ENCODE measurements at places on chromosomes 3 and 15. TPM values are rescaled to one million over a fixed set of nuclear protein-coding genes. Genes with fewer than 3 reads are reported as not detected.

GRCh38 chr15:26670116-26670515, 102.8 kb downstream of the GABRB3 start:
- no peak for DNase-seq

- no peak for DNase-seq
These were observed 78.7 kb upstream of the TSC22D2 start for GRCh38 chr3:150329408-150329807.

- no peak for DNase-seq
These were observed 45.0 kb downstream of the TIGIT start for GRCh38 chr3:114338651-114339357.

ACTC1 gene
- total RNA-seq, result 40.5 TPM

MME gene
- total RNA-seq, result 111 TPM

DNA sequence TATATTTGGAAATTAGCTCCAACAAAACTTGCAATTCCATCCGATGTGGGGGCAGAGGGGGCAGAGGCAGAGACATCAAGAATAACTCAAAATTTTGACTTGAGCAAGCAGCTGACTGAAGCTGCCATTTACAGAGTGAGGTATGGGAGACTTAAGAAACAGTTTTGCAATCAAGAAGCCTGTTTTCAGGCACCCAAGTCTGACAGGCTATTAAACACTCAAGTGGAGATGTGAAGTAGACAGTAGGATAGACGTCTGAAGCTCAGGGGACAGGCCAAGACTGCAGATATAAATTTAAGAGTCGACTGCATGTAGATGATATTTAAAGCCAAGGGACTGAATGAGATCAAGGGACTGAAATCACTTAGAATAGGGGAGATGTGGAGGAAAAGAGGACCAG, 9.9 kb upstream of the SH3BP5 start:
- no peak for DNase-seq

GRCh38 chr15:38369936-38370478, 83.9 kb upstream of the FAM98B start:
- DNase-seq, result no peak

ACSBG1 gene
- total RNA-seq, result 0.83 TPM

GPR149 gene
- not detected for total RNA-seq

DNA sequence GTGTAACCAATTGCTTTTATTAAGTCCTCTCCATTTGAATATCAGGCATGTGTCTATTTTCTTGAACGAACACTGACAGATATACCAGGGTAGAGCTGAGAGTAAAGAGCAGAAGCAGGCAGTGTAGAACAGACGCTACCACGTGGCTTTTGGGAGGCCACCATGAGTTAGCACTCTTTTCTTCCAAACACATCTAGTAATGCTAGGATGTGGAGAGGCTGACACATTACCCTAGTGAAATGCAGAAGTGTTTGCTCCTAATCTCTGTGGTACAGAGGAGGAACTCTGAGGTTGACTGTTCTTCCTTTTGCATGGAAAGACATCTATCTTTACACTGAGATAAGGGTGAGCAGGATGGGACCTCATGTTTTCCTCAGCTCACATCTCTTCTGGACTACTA, 216.3 kb downstream of the SATB1 start:
- DNase-seq, result no peak

DNA sequence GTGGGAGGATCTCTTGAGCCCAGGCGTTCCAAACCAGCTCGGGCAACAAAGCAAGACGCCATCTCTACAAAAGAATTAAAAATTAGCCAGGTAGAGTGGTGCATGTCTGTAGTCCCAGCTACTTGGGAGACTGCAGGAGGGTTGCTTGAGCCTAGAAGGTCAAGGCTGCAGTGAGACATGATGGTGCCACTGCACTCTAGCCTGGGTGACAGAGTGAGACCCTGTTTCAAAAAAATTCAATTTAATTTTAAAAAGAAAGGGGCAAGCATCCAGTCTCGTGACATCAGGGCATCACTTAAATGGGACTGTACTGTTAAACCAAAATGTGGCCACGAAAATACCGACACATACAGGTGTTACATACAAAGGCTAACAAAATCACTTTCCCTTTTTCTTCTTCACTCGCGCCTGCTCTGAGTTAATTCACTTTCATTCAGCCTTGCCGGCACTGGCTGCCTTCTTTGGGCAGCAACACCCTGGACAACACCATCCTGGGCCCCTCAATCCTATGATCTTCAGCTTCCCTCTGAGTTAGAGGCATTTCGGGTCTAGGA, 121.7 kb downstream of the LIPC start:
- DNase-seq, result no peak

SQOR gene
- total RNA-seq, result 29.4 TPM

NEO1 gene
- 92.8 TPM for total RNA-seq

- no peak for DNase-seq
These were observed 1030.5 kb downstream of the FHIT start for GRCh38 chr3:60220768-60221167.

SNTN gene
- total RNA-seq, result not detected

ITGA11 gene
- total RNA-seq, result 2.6 TPM

MORC1 gene
- not detected for total RNA-seq

TEX55 gene
- total RNA-seq, result not detected

DNA sequence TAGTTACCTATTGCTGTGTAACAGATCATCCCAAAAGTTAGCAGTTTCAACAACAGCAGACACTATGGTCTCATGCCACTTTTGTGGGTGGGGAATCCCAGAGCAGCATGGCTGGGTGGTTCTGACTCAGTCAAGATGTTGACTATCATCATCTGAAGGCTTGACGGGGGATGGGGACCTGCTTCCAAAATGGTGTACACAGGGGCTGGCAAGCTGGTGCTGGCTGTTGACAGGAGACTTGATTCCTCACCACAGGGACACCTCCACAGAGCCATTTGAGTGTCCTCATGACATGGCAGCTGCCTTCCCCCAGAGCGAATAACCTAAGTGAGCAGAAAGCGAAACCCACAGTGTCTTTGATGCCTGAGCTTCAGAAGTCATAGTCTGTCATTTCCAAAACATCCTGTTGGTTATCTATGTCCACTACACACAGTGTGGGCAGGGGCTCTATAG, 19.1 kb downstream of the DNAJB8 start:
- DNase-seq, result no peak

CLK3 gene
- 95.0 TPM for total RNA-seq

DNA sequence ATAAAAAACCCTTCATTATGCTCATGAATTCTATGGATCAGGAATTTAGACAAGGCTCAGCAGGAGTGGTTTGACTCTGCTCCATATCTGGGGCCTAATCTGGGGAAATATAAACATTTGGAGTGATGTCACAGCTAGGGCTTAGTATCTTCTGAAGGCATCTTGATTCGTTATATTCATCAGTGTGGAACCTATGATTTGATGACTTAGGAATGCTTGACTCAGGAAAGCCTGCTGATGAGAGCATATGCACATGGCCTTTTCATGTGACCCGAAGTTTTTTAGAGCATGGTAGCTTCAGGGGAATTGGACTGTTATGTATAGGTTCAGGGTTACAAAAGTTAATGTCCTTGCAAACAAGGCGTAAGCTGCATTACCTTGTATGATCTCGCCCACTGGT, 184.9 kb upstream of the LRRC3B start:
- DNase-seq, result no peak

MAGEL2 gene
- 0.40 TPM for total RNA-seq

DNA sequence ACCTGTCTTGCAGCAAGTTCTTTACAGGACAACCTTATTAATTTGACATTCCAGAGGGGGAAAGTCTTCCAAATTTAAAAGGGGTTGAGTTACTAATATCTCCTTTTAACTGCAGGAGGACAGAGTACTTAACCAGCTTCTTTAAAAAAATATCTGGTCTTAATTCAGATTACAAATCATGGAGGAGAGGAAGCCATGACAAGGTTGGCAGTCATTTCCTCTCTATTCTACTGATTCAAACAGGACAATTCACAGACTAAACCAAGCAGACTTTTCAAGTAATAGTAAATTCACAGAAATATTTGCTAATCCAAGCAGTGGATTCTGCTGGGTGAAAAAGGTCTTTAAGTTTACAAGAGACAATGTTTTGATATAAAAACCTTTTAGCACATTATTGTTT, 185.3 kb downstream of the CFAP20DC start:
- DNase-seq, result no peak

PRSS50 gene
- 0.17 TPM for total RNA-seq

GRCh38 chr3:45596290-45596791, 1.8 kb downstream of the LIMD1 start:
- no peak for DNase-seq

DNA sequence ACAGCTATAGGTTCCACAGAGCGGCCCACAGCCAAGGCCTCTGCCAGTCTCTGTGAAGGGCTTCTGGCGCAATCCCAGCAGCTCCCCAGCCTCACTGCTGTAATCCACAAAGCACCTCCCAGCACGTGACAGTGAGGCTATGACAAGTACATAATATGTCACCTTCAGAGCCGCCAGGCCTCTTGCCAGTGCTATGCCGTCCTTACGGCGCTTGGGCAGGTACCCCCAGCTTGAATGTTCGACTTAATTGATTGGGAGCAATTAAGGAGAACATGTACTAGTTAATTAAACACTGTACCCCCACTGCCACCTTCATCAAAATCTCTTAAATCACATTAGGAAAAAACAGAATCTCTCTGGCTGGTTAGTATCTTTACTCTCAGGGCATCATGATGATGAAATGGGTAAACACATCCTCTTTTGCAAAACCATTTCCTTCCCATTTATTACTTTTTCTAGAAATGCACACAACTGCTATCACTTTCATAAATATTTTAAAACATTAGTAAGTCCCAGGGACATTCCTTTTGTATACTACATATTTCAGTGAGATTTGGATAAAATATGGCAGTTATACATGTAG, 169.9 kb downstream of the XXYLT1 start:
- DNase-seq, result no peak

GRCh38 chr3:112598731-112599130, 36.9 kb downstream of the SLC35A5 start:
- DNase-seq, result no peak

CLDN18 gene
- 6.7 TPM for total RNA-seq

GRCh38 chr15:65857718-65858402, 11.4 kb upstream of the RAB11A start:
- DNase-seq, result no peak

SOX2 gene
- 0.55 TPM for total RNA-seq

GRCh38 chr15:77464129-77464865, 43.6 kb downstream of the HMG20A start:
- DNase-seq, result no peak

PPP2R3A gene
- total RNA-seq, result 16.9 TPM

DNA sequence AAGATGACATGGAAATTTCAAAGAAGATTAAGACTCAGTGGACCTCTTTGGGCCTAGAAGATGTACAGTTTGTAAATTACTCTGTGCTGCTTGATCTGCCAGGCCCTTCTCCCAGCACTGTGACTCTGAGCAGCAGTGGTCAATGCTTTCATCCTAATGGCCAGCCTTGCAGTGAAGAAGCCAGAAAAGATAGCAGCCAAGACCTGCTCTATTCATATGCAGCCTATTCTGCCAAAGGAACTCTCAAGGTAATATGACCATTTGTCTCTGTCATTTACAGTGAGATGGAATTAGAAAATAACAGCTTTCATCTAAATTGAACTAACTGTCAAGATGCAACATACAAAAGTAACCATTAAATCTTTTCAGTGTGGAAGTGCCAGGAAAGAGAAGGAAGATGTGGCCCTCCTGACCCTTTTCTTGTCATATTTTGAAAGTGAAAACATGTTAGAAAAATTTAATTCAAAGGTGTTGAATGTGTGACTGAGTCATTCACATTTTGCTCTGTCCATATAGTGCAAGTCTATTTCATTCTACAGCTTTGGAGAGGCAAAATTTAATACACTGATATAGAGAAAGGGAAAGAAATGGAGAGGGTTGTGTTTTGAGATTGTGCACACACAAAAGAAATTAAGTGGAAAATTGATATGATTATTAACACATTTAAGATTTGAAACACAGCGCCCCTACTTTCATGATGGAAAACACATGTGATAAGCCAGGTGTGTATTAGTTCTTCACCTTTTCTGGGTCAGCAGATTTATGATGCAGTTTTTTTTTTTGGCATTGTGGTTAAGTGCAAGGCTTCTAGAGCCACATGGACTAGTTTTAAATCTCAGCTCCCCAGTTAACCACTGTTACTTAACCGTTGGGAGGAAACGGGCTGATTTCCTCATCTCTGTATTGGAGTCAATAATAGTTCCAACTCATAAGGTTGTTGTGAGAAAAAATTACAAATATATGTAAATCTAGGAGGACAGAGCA, 375.1 kb downstream of the NAALADL2 start:
- no peak for DNase-seq

HRG gene
- total RNA-seq, result 0.49 TPM

DNA sequence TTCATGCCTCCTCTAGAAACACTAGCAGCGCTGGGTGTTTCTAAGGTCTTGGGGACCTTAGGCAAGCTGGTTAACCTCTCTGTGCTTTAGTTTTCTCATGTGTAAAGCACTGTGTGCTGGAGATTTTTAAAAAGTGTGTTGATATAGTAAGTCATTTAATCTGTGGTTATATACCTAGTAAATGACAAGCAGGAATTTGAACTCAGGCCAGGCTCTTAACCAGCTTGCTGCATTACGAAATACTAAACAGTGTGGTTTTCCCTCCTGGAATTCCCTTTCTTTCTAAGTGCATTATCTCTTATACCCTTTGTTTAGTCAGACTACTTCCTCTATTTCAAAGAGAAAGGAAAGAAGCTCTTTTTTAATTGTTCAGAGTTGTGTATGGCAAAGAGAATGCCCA, 26.5 kb downstream of the NEO1 start:
- DNase-seq, result peak; percentile 12

CASR gene
- total RNA-seq, result 54.0 TPM

ENTPD3 gene
- total RNA-seq, result 0.86 TPM

DNA sequence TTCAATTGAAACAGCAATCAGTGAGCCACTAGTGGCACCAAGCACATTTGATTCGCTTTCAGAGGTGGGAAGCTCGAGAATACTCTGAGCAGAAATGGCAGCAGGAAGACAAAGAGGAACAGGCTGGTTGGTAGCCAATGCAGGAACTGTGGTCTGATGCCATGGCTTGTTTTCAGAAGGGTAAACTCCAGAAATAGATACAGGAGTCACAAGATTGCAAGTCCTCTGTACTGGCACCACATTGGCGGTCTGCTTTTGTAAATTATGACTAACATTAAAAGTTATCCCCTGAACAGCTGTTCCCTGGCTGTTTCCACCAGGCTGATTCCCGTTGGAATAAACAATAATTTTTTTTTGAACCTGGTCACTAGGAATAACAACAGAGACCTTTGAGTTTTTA, 35.5 kb downstream of the USF3 start:
- no peak for DNase-seq

DNA sequence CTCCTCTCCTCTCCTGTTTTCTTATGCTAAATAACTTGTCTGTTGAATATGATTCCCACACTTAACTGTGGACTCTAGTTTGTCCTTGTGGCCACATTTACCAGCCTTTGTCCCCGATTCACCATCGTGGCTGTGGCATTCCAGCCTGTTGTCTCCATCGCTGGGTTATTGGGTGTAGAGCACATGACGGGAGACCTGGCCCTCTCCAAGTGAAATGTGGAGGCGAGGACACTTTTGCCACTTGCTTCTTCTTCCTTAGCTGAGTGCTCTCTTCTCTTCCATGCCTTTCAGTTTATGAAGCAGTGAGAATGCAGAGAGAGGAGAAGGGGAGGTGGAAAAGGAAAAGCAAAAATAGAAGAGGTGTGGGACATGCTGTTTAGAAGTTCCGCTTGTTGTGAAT, 61.5 kb upstream of the SAMMSON start:
- DNase-seq, result no peak

- DNase-seq, result no peak
These were observed 65.5 kb upstream of the FILIP1L start for GRCh38 chr3:100179692-100180349.

- no peak for DNase-seq
These were observed 90.6 kb downstream of the ABI3BP start for GRCh38 chr3:100902572-100902971.

All from mucosa of gallbladder (tissue), 1 donor.